ENCODE measurements at places on chromosomes 16 and 17.

GRCh38 chr16:89320782-89321501 is 103.4 kb downstream of the ZNF778 start:
- DNase-seq = no peak

DNA sequence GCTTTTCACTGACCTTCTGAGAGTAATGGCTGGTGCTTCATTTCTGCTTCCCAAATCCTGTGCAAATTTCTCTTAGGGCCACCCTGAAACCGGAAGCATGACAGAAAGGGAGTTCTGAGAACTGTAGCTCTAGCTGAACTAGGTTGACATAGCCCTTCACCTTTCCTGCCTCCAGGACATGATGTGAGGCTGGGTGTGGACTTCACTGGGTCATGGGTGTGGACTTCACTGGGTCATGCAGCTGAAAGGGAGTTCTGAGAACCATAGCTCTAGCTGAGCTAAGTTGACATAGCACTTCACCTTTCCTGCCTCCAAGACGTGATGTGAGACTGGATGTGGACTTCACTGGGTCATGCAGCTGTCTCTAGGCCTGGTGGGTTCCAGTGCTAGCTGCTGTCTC is 54.3 kb upstream of the NLRP1 start:
- DNase-seq = no peak

DNA sequence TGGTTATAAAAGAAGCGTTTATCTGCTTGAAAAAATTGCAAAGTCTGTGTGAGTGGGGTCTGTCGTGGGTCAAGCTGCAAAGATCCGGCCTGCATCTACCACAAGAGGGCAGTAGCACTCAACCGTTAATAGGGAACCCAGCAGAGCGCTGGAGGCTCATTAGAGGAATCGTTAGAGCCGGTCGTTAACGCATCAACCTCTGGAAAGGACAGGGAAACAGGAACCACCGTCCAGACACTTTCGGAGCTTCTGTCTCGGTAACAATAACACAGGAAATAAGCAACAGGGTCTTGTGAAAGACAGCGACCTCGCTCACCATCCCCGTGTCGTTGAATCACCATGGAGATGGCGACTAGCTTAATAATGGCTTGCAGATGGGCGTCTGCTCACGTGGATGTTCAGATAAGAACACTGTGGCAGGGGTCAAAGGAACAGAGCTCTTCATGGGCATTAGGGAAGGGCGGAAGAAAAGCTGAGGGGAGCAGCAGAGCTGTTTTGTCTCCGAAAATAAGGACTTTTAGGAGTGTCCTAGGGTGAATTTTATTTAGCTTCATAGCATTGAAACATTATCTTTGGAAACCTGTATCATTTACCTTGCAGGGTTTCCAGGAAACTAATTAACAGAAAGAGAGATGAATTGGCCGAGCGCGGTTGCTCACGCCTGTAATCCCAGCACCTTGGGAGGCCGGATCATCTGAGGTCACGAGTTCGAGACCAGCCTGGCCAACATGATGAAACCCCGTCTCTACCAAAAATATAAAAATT is 11.9 kb upstream of the NSRP1 start:
- peak; percentile 67 for DNase-seq

DNA sequence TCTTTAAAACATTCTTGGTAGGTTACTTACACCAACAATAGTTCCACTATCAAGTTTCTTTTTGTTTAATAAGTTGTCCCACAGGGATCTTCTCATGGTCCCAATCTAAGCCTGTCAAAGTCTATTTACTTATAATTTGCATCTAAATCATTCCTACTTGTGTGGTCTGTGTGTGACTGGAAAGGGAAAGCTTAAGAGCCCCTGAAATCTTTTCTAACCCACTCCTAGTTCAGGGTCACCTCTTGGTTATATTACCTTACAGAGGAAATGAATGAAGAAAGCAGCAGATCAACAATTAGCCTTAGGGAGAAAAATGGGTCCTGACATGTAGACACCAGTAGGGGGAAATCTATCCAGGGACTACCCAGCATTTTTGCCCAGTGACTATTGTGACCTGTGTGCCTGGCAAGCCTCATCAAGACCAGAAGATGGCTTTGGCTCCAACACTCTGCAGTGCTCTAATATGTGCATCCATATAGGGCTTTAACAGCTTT is 110.4 kb upstream of the HAS3 start:
- DNase-seq = no peak

DNA sequence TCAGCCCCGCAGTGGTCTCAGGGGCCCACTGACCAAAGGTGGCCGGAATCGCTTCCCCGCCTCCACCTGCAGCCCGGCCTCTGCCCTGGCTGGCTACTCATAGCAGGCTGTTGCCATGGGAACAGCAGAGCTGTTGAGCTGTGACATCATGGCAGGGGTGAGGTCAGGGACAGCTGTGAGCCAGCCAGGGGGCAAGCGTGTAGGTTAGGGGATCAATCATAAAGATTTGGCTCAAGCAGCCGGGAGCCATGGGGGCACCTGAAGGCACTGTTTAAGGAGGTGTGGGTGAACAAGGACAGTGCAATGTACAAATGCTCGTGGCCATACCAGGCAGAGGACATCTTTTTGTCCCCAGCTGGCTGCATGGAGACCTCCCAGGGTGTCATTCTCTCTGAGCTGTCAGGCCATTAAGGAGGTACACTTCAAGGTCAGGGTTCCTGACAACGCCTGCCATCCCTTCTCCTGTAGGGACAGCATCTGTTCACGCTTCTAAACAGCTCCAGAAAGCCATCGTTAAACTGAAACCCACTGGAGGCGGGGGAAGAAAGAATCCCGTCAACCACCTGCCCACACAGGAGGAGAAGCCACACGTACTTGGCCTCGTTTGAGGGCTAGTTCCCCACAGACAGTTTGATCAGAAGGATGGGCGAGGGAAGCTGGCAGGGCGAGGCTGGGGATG is at the start of gene CEP295NL:
Gene CEP295NL, minus strand, starts transcription at position 101 of the 679 bp plus-strand sequence. CDS start 1,373 bp downstream, outside the sequence.
- DNase-seq = no peak

- DNase-seq = peak; percentile 72
Observed at GRCh38 chr16:26598061-26598460, 468.7 kb upstream of the C16orf82 start.

GRCh38 chr16:48086422-48086821 is 69.4 kb downstream of the ABCC12 start:
- DNase-seq = no peak

DNA sequence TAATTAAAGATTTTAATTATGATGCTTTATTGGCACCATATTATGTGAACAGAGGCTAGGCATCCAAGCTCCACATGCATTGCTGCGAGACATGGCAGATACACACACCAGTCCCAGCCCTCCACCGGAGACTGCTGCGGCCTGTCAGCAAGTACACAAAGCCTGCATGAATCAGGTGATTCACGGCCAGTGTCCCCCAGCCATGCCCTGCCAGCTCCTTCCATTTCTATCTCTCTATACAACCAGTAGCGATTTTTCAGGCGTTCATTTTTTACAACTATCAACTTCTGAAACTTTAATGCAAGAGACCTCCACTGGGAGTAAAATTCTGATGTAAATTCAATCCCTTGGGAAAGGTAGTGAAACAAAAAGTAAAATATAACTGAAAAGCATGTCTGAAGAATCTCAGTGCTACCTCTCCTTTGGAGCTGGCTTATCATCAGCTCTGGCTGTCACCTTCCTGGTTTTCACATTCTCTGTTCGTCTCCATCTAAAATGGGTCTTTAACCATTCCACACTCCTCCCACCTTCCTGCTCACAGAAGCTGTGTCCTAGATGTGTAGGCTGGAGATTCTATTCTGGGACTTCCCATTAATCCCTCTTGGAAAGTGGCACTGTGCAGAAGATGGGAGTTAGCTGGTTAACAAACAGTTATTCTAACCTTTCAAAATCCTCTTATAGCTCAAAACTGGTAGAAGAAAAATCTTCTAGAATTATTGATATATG is 32.2 kb downstream of the HS3ST3A1 start:
- no peak for DNase-seq

- DNase-seq = no peak
Observed at GRCh38 chr17:17258998-17259397, 22.0 kb upstream of the FLCN start.

GRCh38 chr17:75778861-75779249 is 5.8 kb upstream of the UNK start:
- no peak for DNase-seq

GRCh38 chr17:45092911-45093430 is 31.9 kb downstream of the NMT1 start:
- no peak for DNase-seq

GRCh38 chr17:65456368-65457151 is 104.9 kb downstream of the AXIN2 start:
- DNase-seq = no peak

GRCh38 chr17:76844846-76845245 is 23.4 kb upstream of the MGAT5B start:
- no peak for DNase-seq

- DNase-seq = no peak
Observed at GRCh38 chr16:84459533-84459894, 44.9 kb downstream of the MEAK7 start.

DNA sequence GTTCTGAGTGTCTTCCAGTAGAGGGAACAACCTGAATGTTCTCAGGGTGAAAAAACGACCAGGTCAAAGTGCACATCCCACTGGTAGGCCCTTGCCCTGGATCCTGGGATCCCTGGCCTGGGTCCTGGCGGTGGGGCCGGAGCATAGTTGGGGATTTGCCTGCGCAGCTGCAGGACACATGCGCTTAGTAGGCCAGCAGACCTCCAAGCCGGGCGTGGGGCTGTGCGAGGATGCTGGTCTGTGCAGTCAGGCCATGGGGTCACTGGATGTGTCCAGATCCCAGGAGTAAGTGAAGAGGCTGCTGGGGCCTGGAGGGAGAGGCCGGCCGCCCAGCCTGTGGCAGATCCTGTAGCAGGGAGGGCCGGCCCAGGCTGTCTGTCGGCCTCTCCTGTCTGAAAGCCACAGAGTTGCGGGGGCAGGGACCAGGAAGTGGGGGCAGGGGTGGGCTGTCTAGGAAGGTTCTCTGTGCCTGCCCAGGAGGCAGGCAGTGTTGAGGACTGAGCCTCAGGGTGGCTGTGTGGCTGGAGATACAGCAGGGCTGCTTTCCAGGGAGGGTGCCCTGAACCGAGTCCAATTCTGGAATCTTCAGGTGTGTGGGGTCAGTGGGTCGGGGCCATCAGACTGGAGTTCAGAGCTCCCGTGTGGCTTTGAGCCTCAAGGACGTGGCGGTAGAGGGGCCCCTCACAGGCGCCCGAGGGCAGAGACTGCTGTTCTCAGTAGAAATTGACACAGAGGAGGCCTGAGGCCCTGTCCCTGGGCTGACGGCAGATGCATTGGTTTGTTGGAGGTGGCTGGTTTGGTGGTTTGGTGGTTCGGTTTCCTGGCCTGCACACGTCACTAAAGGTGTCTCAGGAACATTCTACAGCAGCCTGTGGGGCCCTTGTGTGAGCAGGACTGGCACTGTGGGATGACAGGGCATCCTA is 17.2 kb upstream of the NUDT16L1 start:
- DNase-seq = peak; percentile 23

DNA sequence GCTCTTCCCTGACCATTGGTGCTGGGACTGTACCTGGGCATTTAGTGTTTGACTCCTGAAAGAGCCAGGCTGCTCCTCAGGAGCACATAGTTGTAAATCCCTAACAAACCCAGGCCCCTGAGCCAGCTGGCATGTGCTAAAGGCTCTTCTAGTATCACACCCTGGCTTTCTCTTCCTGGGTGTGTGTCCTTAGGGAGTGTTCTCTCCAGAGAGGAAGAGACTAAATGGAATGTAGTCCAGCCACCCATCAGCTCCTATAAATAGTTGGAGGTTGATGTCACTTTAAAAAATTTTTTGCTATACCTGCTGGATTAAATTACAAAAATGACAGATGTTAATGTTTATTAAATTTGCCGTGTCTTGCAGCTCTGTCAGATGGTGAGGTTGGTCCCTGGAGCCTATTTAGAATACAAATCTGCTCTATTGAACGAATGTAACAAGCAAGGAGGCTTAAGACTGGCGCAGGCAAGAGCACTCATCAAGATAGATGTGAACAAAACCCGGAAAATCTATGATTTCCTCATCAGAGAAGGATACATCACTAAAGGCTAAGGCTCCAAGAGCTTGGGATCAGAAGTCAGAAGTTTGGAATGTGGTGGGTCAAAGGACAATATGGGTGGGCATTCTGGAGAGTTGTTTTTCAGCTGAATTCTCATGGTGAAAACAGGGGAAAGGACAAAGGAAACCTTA is 13.1 kb upstream of the DUSP14 start:
- DNase-seq = no peak

GRCh38 chr16:23343643-23344612 is 41.8 kb downstream of the SCNN1B start:
- DNase-seq = no peak

DNA sequence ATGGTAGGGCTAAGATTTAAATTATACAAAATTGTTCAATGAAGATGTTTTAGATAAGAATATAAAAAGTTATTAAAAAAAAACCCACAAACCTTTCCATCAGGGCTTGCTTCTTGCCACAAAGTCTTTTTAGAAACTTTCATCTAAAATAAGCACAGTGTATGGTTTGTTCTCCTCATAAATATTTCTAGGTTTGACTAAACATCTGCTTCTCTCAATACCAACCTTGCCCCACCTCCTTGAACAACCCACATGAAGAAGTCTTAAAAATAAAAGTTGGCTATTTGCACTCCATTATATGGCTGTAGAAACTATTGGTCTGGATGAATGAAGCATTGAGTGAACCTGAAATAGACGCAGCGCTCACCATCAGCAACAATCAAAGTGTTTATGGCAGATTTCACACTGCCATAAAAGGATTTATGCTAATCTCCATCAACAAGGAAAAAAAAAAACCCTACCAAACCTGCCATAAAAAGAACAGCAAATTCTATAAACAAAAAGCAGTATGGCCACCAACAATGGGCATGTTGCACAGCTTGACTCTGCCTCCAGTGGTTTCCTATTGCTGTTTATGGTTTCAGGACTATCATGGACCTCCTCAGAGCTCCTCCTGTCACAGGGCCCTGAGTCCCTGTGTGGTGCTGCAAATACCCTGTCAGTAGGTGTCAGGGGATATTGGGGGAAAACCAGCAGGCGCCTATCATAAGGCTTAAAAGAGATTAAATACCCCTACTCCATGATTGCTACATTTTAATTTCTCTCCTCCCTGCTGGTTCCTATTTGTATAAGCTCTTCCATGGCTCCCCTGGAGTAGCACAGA is 37.6 kb downstream of the SNX11 start:
- no peak for DNase-seq

GRCh38 chr17:2712300-2713043 is 908 bp upstream of the CLUH start:
- DNase-seq = no peak

DNA sequence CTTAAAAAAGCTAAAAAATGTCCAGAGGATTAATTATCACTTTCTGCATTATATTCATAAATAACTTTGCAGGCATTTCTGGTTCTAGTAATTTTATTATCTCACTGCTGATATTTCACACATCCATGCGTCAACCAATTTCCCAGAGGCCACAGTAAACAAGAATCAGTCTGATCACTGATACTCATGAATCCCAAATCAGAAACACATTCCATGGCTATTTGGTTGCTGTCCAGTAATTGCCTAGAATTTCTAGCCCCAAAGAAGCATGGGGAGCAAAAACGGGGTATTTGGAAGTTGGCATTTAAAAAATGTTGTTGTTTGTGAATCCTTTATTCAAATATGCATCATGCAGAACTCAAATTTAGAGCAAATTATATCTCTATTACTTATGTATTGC is 244.8 kb downstream of the CDH8 start:
- no peak for DNase-seq

GRCh38 chr17:44921122-44921882 is 6.0 kb upstream of the GFAP start:
- DNase-seq = no peak

Measured in stimulated activated CD4-positive, alpha-beta T cell treated with anti-CD3 and anti-CD28 coated beads, Interleukin-4, amount 100 ng/mL, for 4 hours (primary cell).